ENCODE measurements at places on chromosomes 2 and 18. TPM values are rescaled to one million over a fixed set of nuclear protein-coding genes. Genes with fewer than 3 reads are reported as not detected.

- DNase-seq = no peak
Measured at GRCh38 chr2:165877565-165878550, 75.7 kb downstream of the TTC21B start.

- no peak for DNase-seq
Measured at GRCh38 chr2:109238580-109238979, 109.6 kb downstream of the SH3RF3 start.

- no peak for DNase-seq
Measured at GRCh38 chr18:47150824-47151366, 595 bp upstream of the HDHD2 start.

Gene MALL
- polyA plus RNA-seq = 13.6 TPM

Gene IL1A
- 0.18 TPM for polyA plus RNA-seq

Gene VAMP8
- 18.8 TPM for polyA plus RNA-seq
